Stimulated activated CD4-positive, alpha-beta T cell treated with anti-CD3 and anti-CD28 coated beads, Interleukin-12 subunit alpha, Interleukin-12 subunit beta, amount 100 ng/mL, for 4 hours (primary cell): ENCODE measurements at places on chromosomes 2 and 18.
A peak's percentile ranks its signal among the peaks of the same experiment; 100 is the strongest.

DNA sequence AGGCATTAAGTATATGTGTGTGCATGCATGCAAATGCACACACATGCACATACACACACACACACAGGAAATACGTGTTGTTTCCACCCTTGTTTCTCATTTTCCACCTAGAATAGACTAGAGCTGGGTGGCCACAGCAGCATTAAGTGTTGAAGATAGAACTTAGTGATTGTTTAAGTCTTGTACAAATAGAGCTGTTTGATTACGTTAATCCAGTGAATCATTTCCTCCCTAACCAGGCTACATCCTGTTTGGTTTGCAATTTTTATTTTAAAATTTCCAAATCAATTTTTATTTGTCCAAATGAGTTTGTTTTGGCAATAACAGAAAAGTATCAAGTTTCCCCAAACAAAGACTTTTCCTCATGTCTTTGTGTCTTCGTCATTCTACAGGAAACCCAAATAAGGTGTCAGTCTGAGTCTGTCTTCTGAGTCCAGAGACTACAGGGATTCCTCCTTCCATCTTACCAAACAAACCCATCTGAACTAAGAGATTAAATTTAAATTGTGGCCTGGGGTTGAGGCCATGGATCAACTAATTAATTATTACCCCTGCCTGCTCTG lies 74.6 kb upstream of the GALNT5 start:
- DNase-seq: no peak

GRCh38 chr2:221555494-221555846 lies 16.6 kb downstream of the EPHA4 start:
- no peak for DNase-seq

- DNase-seq: no peak
These were observed 12.1 kb downstream of the CCT4 start for GRCh38 chr2:61876400-61876799.

GRCh38 chr2:8550937-8551621 lies 130.8 kb upstream of the ID2 start:
- DNase-seq: no peak

- no peak for DNase-seq
These were observed 4.2 kb upstream of the ALPP start for GRCh38 chr2:232374356-232374755.

GRCh38 chr2:53786352-53786704 lies 425 bp downstream of the ASB3 start:
- DNase-seq: peak; percentile 5

- no peak for DNase-seq
These were observed 24.6 kb upstream of the TXNDC2 start for GRCh38 chr18:9861157-9861556.

DNA sequence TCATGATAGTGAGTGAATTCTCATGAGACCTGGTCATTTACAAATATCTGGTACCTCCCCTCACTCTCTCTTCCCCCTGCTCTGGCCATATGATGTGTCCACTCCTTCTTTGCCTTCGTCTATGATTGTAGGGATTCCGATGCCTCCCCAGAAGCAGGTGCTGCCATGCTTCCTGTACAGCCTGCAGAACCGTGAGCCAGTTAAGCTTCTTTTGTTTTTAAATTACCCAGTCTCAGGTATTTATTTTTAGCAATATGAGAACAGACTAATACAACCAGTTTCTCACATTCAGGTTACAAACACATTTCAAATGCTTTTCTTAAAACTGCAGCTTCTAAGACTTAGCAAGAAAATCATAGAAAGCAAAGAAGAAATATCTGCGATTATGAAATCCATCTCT lies 321.2 kb upstream of the CDH7 start:
- no peak for DNase-seq

DNA sequence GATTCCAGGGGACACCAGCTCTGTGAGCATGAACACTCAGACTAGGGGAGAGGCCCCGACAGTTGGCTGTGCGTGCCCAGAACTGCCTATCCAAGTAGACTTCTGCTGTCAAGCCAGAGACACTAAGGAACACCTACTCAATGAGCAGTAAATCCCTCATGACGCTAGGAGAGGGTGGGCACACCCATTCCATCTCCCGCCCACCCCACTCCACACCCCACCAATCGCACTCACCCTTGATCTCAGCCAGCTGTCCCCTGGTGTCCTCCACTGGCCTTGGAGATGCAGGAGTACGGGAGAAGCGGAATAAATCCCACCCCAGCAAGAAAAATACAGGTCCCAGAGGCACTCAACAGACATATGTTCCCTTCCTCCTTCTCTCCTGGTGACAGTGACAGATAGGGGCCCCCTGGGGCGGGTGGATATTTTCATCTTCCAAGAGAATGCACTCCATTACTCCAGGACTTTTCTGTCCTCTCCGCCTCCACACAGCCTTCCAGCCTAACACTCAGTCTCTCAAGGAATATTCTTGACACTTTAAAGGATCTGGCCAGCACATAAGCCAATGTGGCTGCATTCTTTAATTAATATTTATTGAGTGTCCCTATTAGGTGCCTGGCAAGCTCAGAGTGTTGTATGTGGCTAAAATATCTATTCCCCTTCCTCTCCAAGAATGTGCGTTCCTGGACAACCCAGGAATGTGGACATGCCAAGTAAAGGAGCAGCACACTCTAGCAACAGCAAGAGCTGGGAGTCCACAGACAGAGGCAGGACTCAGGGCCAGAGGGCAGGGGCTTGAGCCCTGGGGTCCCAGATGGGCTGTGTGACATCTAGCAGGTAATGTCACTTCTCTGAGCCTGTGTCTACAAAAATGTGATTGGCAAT lies 13.1 kb upstream of the SMAD7 start:
- no peak for DNase-seq

DNA sequence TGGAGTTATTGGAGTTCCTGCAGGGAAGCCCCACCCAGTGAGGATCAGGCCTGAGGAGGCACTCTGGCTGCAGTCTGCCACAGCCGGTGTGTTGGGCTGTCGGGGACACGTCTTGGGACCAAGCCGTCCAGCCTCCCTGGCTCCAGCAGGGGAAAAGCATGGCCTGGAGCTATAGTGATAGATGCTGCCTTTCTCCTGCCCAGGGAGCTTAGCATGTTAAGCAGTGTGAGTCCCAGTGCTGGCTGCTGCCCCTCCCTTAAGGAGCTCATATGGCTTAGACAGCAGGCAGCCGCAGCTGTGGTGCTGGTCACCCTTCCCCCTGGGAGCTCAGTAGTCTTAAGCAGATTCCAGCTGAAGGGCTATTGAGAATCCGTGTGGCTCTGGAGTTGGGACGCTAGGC lies 78.9 kb downstream of the CERS6 start:
- DNase-seq: no peak
